ENCODE measurements at places on chromosomes 11 and 22.

DNA sequence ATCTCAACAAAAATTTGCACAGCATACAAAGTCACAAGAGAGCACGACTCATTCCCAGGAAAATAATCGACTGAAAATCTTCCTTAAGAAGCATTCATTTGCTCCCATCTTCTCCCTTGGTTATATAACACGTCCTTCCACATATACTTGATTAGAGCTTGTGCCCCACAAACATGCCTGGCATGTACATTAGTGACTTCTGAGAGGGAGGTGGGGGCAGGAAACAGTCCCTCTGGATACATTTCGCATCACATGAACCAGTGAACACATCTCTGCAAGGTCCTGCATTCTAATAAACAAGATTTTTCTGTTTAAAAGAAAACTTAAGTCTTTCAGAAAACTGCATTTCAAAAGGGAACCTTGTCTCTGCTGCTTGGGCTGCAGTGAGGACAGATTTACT is 54.1 kb upstream of the IGLL5 start:
- DNase-seq = no peak

DNA sequence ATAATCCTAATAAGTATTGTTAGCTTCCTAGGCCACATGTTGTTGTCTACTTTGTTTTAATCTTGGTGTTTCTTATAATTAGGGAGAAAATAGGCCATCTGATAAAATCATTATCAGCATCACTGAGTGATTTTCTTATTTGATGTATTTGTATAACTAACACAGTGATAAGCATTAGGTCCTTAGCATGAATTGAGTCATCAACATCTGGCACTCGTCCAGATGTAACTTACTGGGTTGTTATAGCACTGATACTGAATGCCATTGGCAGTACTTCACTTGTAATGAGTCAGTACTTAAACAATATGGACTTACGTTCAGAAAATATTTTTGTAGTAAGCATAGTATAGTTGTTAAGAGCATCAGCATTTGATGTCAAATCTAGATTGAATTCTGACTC is 16.2 kb downstream of the API5 start:
- DNase-seq = peak; percentile 97

GRCh38 chr11:131622193-131622592 is 251.8 kb downstream of the NTM start:
- no peak for DNase-seq

DNA sequence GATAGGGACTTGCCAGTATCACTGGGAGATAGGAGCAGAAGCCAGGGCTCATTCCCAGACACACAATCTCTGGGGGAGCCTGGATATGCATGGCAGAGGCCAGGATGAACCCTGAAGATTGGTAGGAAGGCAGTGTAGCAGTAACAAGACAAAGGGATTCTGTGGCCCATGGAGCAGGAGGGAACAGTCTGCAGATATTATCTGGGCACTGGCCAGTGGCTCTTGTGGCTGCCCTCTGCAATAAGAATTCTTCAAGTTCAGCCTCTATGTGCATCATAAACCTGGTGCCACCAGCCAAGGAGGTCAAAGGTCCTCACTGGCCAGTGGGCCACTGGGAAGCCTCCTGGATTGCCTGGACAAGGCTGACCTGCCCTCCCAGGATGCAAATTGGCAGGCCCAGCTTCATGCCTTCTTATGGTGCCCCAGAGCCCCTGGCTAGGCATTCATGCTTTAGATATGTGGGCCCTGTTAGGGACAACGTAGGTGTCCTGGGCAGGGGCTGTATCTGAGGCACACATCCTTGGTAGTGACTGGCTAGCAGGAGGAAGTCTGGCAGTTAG is 29.2 kb downstream of the KCNQ1OT1 start:
- no peak for DNase-seq

GRCh38 chr22:25698978-25699377 is 43.0 kb upstream of the MYO18B start:
- DNase-seq = no peak

DNA sequence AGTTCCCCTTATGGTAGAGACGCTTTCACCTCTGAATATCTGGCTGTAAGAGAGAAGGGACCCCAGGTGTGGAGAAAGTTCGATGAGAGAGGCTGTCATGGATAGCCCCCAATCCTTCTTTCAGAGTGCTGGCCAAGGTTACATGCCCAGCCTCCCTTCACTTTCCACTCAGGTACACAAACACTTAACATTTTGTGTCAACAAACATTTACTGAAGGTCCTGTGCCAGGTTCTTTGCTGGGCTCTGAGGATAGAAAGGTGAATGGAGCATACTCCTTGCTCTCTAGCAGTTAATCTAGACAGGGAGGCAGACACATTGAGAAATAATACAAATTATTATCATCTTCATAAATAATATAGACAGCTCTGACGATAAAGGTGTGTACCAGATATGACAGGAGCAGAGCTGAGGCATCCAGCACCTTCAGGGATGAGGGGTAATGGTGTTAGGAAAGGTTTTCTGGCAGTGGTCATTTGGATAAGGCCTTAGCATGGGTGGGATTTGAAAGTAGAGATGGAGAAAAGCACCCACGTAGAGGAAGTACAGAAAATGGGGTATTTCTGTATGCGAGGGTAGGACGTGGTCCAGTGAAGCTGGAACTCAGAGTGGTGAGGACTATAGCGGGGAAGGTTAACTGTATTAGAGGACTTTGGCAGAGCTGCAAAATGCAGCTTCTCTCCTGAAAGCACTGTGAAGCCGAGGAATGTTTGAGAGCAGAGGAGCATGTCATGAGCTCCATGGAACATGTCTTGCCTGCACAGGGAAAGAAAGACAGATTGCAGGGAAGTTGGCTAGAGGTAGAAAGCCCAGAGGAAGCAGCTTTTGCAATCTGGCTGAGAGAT is 19.6 kb downstream of the PPFIBP2 start:
- no peak for DNase-seq

DNA sequence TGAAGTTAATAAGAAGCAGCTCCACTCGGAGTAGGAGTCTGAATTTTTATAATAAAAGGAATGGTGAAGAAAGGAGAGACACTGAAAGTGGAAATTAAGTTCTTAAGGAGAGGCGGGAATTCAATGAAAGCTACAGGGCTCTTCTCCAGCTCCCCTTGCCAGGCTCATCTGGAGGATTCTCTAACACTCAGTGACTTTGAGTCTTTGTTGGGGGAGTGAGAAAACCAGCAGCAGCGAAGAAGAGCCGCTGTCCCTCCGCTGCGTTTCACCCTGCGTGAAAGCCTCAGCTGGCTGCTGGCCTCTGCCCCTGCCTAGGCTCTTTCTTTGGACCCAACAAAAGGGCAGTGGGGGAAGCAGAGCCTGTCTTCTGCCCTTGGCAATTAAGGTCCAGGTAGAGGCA is 113.0 kb downstream of the NTM start:
- DNase-seq = no peak

- no peak for DNase-seq
Measured at GRCh38 chr22:43571181-43571580, 159.4 kb downstream of the MPPED1 start.

GRCh38 chr22:46545086-46545792 is 7.8 kb upstream of the CELSR1 start:
- no peak for DNase-seq

DNA sequence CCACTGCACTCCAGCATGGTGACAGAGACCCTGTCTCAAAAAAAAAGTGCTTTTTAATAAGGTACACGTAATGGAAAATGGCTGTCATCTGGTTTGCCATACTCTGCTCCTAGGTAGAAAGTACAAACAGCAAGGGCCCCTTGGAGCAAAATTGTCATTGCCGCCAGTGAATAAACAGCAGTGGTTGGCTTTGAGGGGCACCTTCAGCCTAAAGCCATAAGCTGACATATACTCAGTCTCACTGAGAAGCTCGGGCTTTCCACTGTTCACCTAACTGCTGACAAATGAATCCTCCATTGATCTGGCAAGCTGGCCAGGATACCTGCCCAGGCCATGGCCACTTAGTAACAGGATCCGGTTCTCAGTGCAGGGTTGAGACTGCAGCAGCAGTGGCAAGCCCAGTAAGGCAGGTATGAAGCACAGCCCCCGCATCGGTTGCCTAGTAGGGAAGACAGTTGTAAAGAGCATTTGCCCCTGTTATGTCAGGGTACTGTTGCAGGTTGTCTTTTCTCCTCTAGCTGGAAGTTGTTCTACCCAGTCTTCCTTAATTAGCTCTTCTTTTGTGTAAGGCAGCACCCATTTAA is 38.8 kb downstream of the MARK2 start:
- no peak for DNase-seq

GRCh38 chr11:117177534-117178209 is 871 bp upstream of the SIDT2 start:
- peak; percentile 14 for DNase-seq

DNA sequence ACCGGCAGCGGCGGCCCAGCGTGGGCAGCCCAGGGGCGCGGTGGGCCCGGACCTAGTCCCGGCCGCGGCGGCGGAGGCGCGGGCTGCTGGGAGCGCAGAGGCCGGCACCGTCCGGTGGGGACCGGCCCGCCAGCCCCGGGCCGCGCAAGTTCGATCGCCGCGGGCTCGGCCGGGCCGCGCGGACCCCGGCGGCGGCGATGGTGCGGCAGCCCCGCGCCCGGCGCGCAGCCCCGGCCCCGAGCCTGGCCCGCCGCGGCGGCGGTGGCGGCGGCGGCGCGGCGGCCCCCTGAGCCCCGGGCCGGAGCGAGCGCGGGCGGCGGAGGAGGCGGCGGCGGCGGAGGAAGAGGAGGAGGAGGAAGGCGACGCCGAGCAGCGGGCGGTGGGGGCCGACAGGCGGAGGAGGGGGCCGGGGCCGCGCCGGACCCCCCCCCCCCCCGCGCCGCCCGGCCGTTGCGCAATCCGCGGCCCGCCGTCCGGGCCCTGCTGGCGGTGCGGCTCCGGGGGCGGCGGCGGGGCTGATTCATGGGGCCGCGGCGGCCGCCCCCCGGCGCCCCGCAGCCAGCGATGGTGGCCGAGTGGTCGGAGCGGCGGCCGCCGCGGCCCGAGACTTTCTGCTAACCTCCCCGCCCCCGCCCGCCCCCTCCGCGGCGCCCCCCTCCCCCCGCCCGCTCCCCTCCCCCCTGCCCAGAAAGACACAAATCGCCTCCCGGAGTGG is 1251.9 kb downstream of the BRD1 start:
- DNase-seq = no peak

DNA sequence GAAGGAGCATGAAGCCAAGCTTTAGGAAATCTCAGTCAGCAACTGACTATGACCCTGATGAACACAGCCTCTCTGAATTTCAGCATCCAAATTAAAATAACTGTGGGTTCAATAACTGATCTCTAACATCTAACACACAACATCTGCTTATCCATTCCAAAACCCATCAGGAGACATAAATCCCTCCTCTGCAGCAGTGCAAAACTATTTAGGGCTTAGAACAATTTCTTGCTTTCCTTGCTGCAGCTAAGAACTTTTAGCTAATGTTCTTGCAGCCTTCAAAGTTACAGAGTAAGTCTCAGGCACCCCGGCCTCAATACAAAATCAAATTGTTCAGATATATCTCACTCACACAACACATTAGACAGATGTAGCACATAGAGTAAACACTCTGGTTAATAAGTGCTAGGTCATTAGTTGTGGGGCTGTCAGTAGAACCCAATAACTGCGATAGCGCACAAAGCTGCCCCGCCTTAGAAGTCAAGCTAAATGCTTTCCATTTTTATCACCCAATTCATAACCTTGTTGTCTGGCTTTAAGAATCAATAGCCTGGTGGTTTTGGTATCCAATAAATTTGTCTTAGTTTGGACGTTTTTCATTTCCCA is 139.6 kb downstream of the LARGE1 start:
- DNase-seq = no peak

GRCh38 chr22:36643033-36643432 is 60.5 kb downstream of the CACNG2 start:
- no peak for DNase-seq

DNA sequence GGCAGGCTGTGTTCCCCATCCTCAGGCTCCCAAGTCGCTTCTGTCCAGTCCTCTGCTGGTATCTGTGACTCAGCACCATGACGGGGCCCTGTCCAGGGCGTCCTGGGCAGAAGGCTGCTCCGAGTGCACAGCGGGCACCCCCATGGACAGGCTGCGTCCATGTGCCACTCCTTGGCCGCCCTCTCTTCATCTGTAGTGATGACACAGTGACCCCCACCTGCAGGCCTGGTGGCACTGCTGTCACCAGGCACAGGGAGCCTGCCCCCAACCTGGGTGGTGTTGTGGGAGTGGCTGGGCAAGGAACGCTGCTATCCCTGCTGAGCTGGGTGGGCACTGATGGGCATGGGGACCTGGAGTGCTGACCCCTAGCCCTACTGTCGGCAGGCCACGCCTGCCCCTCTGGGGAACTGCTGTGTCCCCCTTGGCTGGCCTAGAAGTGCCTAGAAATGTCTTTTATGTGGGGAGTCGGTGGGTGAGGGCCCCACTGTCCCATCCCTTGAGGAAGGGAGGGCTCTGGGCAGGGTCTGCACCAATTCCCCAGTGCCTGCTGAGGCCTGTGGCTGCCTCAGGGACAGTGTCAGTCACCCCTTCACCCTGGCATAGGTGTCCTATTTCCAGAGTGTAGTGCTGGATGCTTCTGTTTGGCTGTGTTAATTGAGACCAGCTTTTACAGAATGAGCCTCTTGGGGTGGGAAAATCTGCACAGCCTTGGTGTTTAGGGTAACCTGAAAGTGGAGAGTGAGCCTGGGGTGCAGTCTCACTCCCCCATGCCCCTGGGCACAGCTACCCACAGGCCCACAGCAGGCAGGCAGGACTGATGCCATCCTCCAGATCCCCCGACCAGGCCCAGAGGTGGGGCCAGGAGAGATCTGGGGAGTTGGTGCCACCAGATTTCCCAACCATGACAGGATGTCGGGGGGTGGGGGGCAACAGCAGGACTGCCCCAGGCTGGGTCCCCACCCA is 34.5 kb downstream of the RTN4R start:
- DNase-seq = no peak

DNA sequence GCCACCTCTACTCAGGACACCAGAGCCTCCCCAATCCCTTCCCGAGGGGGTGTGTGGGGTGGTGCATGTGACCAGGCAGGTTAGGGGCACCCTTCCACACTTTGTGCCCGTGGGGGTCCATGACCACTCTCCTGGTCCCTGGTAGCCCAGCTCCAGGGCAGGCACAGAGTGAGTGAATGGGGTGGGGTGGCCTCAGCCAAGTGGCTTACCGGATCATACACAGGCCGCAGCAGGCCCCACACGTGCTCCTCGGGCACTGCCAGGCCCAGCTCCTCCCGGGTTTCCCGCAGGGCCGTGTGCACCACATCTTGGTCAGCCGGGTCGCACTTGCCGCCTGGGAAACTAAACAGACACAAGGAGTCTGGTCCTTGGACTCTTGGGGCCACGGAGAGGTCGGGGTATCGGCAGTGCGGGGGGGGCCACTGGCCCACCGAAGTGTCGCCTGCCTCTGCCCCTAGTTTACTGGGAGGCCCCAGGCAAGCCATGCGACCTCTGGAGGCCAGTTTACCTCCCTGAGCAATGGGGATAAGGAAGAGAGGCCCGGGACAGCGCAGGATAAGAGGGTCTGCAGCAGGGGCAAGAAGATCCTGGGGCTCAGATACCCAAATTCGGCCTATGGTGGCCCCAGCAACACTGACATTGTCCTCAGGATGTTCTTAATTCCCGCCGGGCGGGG is 889 bp downstream of the NUDT8 start:
- DNase-seq = no peak

DNA sequence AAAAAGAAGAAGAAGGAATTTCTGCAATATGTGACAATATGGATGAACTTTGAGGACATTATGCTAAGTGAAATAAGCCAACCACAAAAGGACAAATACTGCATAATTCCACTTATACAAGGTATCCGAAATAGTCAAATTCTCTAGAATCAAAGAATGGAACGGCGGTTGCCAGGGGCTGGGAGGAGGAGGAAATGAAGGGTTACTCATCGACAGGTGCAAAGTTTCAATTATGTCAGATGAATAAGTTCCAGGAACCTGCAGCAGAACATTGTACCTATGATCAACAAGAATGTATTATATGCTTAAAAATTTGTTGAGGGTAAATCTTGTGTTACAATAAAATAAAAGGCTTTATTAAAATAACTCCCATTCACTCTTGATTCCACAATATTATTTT is 49.0 kb downstream of the SC5D start:
- no peak for DNase-seq

Data from endothelial cell of umbilical vein (primary cell).